Activated CD4-positive, alpha-beta T cell treated with anti-CD3 and anti-CD28 coated beads, Interleukin-2, Interleukin-4, amounts not matched to agents 100 ng/mL and 50 ng/mL, durations not matched to agents 16 hours and 8 hours (primary cell): ENCODE measurements at places on chromosomes 12 and 14.
A peak's percentile ranks its signal among the peaks of the same experiment; 100 is the strongest.

DNA sequence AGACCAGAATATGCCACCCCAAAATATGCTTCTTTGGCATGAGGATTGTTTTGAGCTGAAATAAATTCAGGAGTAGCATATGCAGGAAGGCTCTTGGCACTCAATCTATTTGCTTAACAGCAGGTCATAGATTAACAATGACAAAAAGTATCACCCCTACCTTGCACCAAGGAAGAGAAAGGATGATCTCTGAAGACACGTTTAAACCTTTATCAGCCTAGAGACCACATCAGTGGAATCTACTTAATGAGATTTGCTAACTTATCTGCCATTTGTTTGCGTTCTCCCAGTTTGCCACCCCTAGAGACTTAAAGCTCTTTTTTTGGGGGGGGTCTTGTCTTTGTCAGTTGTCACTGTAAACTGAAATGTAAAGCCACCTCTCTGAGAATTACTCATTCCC lies 1278.7 kb upstream of the USP15 start:
- no peak for DNase-seq

DNA sequence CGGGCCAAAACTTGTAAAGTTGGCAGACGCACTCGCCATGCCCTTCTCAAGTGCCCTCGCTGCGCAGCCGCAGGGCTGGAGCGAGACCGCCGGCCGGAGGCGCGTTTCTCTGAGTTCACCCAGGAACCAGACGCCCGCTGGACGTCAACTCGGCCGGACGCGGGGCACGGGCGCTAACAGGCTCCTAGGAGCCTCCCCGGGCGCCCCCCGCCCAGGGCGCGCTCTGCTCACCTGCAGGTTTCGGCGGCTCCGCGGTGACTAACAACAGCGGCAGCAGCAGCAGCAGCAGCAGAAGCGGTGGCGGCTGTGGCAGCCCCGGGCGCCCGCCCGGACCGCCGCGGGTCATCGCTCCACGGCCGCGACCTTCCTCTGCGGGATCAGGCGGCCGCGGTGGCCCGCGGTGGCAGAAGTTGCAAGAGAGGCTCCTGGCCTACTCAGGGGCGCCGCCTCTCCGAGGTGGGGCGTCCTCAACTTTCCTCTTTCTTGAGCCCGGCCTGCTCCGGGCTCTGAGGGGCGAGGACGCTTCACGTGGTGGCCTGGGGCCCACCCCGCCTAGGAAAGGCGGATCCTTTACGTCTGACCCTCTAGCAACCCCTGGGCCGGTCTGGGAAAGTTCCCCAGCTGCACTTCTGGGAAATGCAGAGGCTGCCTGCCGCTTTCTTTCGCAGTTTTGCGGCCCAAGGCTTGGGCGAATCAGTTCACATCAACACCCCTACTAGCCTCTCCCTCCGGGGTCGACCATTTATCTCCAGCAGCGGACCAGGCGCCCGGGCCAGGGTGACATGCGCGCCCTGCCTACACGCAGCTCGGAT lies at the start of gene PLBD1:
PLBD1 (minus strand) TSS at position 533 of the 812 bp plus-strand sequence; CDS start at position 346, 187 bp downstream.
- DNase-seq, result no peak

GRCh38 chr14:35123388-35123703 lies 994 bp downstream of the PRORP start:
- DNase-seq, result no peak

GRCh38 chr12:99367181-99367580 lies 280.4 kb upstream of the GARIN6 start:
- DNase-seq, result no peak

DNA sequence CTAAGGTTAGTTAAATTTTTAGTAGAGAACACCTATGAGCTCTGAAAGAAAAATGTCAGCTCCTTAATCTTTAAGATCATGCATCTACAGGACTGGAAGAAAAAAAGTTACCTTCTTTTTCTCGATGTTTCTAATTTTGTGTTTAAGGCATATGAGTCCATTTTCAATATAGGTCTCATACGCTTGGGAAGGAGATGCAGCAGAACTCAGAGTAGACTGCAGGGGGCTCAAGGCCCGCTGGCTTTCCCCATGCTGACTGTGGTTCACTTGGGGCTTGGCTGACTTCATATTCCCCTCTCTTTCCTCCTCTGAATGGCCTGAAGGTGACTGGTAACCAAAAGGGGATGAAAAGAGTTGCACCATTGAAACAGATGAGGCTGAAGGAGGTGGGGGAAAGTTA lies 1.5 kb downstream of the CAPRIN2 start:
- DNase-seq, result peak; percentile 8

DNA sequence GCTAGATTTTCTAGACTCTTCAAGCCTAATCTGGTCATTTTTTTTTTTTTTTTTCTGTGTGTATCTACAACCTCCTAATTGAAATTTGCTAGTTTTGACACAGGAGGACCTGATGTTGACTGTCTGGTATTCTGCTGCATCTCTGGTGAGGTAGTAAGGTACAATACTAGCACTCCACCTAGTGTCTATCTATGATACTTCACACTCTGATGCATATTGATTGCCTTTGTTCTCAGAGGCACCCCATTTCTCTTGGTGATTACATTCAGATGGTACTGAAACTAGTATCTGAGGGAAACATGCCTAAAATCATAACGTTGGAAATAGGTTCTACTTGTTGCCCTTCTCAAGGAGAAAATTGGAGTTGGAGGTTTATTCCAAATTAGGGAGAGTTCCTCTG lies 930.5 kb upstream of the NOVA1 start:
- DNase-seq, result peak; percentile 1

DNA sequence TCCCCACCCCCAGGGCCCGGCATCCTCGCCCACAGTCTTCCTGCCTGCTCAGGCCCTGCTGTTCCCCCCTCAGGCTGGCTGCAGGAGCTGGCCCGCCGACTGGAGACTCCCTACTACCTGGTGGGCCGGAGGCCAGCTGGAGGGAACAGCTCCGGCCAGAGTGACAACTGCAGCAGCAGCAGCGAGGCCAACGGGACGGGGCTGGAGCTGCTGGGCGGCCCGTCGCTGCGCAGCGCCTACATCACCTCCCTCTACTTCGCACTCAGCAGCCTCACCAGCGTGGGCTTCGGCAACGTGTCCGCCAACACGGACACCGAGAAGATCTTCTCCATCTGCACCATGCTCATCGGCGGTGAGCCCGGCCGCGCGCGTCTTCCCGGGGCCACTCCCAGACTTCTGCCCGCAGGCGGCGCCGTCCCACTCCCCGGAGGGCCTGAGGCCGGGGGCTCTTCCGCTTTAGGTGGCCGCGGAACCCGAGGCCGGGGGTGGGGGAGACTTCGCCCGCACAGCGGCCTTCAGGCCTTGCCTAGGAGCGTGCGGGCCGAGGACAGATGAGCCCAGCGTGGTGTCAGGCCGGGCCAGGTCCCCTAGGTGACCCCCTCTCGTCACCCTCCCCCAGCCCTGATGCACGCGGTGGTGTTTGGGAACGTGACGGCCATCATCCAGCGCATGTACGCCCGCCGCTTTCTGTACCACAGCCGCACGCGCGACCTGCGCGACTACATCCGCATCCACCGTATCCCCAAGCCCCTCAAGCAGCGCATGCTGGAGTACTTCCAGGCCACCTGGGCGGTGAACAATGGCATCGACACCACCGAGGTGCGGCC lies 10.2 kb downstream of the KCNH3 start:
- DNase-seq, result no peak

DNA sequence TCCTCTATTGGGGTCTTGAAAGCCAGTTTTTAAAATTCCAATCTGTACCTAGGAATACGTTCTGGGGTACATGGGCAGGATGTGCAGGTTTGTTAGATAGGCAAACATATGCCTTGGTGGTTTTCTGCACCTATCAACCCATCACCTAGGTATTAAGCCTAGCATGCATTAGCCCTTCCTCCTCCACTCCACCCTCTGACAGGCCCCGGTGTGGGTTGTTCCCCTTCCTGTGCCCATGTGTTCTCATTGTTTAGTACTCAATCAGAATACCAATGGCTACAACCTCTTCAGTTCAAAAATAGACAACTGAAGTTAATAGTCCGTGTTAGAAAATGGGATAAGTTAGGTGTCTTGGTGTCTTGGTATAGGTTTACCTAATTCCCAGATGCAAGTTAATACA lies 3.4 kb downstream of the NTS start:
- DNase-seq, result no peak

DNA sequence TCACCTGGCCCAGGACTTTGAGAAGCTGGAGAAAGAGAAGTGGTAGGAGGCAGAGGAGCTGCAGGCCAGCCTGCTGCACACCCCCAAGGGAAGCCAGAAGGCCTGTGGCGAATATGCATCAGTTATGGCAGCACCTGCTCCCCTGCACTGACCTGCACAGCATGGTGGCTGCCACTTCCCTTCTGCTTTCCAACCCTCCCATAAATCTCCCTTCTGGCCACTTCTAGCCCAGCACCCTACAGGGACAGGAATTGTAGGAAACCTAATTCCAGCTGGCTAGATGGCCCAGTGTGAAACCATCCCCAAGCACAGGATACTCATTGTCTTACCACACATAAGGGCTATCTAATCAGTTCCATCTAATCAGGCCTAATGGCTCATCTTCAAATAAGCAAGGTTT lies 136.3 kb downstream of the TBX3 start:
- DNase-seq, result no peak

DNA sequence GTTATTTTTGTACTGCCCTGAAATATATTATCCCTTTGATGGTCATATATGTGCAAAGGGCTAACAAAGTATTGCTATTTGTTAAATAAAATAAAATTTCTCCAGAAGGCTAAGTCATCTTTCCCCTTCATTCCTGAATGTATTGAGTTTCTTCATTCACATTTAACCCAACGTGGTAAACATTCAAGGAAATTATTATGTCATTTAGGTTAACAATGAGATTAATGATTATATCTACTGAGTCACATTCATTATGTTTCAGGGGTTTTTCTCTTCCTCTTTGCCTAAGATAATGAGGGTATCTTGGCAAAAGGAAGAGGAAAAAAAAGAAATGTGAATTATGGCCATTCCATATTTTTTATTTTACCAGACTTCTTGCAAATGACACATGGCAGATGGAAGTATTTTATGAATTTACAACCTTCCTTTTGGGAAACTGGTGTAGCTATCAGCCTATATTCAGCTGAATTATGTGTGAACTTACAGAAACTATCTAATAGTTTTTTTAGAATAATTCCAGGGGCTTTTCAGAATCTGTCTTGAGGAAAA lies 27.2 kb downstream of the TSPAN8 start:
- DNase-seq, result no peak

DNA sequence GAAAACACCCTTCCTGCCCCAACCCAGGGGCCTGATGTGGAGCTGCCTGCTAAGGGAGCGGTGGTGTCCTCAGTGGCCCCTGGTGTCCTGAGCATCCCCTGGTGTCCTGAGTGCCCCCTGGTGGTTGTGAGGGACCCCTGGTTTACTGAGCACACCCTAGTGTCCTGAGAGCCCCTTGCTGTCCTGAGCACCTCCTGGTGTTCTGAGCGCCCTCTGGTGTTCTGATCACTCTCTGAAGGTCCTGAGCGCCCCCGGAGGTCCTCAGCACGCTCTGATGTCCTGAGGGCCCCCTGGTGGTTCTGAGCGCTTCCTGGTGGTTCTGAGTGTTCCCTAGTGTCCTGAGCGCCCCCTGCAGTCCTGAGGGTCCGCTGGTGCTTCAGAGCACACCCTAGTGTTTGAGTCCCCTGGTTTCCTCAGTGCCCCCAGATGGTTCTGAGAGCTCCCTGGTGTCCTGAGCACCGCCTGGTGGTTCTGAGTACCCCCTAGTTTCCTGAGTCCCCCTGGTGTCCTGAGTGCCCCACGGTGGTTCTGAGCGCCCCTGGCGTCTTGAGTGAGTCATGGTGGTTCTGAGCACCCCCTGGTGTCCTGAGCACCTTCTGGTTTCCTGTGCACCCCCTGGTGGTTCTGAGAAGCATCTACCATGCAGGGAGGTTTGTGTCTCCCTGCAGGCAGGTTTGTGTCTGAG lies 1004.2 kb downstream of the TMEM121 start:
- peak; percentile 44 for DNase-seq

DNA sequence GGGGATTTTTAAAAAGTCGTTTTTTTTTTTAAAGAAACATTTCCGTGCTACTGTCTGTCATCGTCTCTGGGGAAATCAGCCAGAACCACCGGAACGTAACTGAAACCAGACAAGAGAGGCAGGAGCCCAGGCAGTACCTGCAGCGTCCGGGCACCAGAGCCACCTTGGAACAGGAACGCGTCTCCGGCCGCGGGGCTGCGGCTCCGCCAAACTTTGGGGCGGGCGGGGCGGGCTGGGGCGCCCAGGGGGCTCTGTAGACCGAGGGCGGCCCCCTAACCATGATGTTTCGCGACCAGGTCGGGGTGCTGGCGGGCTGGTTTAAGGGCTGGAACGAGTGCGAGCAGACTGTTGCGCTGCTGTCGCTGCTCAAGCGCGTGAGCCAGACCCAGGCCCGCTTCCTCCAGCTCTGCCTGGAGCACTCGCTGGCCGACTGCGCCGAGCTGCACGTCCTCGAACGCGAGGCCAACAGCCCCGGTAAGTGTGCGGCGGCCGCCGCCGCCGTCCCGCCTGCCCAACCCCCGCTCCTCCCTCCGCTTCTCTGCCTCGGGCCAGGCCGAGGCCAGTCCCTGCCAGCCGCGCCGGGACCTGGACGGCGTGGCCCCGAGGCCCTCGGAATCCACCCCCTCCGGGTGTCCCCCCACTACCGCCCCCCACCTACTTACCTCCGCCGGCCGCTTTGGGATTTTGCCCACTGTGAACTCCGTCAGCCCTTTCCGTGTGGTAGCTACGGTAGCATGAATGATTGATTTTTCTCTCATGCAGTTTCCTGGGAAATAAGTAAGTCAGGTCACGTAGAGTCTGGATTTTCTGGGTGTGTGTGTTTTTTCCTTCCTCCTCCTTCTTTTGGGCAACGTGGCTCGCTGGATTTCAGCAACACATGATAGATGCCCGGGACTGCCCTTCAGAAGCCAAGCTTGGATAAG lies 972 bp downstream of the SAMD4A start:
- DNase-seq, result peak; percentile 30

- no peak for DNase-seq
These were observed 128.6 kb upstream of the FLRT2 start for GRCh38 chr14:85401384-85401783.

- DNase-seq, result no peak
These were observed 159.7 kb downstream of the PAH start for GRCh38 chr12:102757154-102757881.

DNA sequence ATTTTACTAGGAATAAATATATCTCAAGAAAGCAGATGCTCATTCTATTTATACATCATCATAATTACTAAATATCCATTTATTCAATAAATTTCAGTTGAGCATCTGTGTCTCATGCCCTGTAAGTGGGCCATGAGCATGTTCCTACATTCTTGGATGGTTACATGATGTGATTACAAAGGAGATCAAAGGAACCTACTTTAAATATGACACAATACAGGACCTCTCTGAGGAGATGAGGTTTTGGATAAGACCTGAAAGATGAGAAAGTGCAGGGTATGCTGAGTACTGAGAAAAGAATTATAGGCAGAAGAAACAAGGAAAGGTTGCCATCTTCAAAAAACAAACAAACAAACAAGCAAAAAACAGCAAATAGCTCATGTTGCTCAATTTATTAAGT lies 105.4 kb upstream of the CNTN1 start:
- DNase-seq, result no peak

GRCh38 chr12:110256780-110257431 lies 24.1 kb upstream of the ATP2A2 start:
- no peak for DNase-seq
